Hippocampal formation (tissue), 2 donors: ENCODE measurements at places on chromosomes 6 and 20.

DNA sequence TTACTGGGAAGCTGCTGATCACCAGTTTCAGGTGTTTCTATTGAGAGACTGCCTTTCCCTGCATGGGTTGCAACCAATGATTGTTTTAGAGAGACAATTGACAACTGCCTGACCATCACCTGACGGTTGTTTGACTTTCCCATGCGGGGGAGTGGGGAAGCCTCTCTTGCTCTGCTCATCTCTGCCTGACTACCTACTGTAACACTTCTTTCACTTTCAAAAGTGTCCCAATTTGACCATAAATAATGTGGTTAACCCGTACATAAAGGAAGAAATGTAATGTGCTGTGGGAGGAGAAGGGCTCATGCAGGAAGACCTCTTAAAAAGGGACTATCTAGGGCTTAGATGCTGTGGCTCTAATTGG is 122.1 kb upstream of the PHACTR1 start:
- no peak for DNase-seq

GRCh38 chr6:35240838-35241801 is 18.4 kb upstream of the ZNF76 start:
- DNase-seq = no peak

GRCh38 chr6:38498805-38499445 is 140.8 kb downstream of the BTBD9 start:
- DNase-seq = peak; percentile 20

- no peak for DNase-seq
Observed at GRCh38 chr6:42380228-42380979, 71.3 kb downstream of the TRERF1 start.

DNA sequence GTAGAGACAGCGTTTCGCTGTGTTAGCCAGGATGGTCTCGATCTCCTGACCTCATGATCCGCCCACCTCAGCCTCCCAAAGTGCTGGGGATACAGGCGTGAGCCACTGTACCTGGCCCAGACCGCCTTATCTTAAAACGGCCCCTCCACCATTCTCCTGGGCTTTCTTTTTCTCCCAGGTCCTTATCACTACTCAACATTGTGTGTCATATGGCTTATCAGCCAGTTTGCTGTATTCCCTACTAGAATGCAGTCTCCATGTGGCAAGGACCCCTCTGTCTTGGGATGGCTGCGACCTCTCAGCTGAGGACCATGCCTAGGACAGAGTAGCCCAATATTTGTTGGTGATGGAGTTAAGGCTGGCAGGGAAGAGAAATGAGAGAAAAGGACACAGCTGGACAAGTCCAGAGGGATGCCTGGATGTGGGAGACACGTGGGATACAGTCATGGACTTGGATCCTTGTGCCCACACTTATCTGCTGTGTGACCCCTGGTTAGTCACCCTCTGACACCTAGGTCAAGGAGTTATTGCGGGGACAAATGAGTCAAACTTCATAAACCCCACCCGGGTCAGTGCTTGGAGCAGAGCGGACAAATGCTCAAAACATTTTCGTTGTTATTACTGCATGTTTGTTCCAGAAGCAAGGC is 24.0 kb downstream of the ADA start:
- DNase-seq = no peak

- DNase-seq = no peak
Observed at GRCh38 chr20:963795-964194, 38.3 kb downstream of the RSPO4 start.

GRCh38 chr6:21208081-21208795 is 385.3 kb upstream of the SOX4 start:
- no peak for DNase-seq

DNA sequence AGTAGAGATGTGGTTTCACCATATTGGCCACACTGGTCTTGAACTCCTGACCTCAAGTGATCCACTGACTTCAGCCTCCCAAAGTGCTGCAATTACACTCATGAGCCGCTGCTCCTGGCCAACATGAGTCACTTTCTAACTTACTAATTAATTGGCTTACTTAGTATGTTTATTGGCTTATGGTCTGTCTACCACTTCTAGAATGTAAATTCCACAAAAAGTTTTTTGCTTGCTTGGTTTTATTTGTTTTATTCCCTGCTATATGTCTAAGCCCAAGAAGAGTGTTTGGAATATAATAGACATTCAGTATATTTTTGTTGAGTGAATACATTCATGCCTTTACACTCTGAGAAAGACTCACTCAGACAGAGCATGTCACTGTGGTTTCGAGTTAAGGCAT is 86.0 kb downstream of the SAMD3 start:
- DNase-seq = no peak

- no peak for DNase-seq
Observed at GRCh38 chr6:16884526-16884925, 123.3 kb upstream of the ATXN1 start.

GRCh38 chr6:36985808-36986703 is at the start of gene MTCH1:
TSS of gene MTCH1 (minus strand) at chr6:36986196. CDS start at chr6:36986173, 23 bp downstream.
- DNase-seq = peak; percentile 92

- DNase-seq = no peak
Observed at GRCh38 chr6:144477396-144477795, 192.3 kb downstream of the UTRN start.

DNA sequence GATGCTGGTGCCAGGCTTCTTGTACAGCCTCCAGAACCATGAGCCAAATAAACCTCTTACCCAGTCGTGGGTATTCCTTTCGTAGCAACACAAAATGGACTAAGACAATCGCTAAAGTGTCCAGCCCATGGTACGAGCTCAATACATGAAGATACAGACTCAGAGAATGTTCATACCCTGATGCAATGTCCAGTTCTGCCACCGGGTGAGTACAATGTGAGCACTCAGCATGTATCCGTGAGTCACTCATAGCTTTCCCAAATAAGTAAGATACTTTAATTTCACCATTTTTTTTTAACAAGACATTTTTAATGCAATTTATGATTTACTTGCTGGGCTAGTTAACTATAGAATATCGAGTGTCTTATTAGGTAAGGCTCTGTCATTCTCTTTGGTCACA is 26.7 kb upstream of the PDE10A start:
- DNase-seq = no peak

GRCh38 chr6:116444092-116444491 is 17.1 kb upstream of the CALHM6 start:
- peak; percentile 12 for DNase-seq

- no peak for DNase-seq
Observed at GRCh38 chr6:137723273-137724017, 143.6 kb upstream of the TNFAIP3 start.

GRCh38 chr20:50584687-50585086 is 74.5 kb downstream of the PTPN1 start:
- no peak for DNase-seq

- DNase-seq = no peak
Observed at GRCh38 chr6:17179530-17180073, 77.8 kb downstream of the STMND1 start.

GRCh38 chr6:138577151-138577915 is 78.0 kb upstream of the NHSL1 start:
- DNase-seq = no peak

DNA sequence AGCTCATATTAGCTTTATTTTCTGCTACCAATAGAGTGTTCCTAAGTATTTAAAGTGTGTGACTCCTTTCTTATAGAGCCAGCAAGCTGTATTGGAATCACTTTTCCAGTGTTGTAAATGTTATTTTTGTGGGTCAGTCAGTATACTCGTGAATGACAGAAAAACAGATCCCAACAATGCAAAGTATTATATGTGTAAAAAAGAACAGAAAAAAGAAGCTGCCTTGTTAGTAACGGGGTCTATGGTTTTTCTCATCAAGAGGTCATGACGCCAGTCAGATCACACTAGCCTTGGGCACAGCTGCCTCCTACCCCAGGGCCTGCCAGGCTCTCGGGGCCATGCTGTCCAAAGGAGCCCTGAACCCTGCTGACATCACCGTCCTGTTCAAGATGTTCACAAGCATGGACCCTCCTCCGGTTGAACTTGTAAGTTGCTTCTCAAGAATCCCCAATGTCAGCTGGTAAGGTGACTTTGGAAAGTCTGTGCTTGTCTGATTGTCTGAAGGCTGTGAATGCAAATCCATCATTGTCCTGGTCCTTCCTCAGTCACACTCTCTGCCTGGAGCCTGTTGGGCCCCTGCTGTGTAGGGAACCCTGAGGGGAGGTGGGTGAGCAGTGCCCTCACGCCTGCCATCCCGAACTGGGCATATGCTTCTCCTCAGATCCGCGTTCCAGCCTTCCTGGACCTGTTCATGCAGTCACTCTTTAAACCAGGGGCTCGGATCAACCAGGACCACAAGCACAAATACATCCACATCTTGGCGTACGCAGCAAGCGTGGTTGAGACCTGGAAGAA is 9.8 kb downstream of the NELFCD start:
- DNase-seq = no peak
